Mucosa of descending colon (tissue), 3 donors: ENCODE measurements at places on chromosomes 13 and 19. TPM values are rescaled to one million over a fixed set of nuclear protein-coding genes. Genes with fewer than 3 reads are reported as not detected.

NOVA2 gene
- total RNA-seq: 0.55 TPM

TICAM1 gene
- total RNA-seq: 37.4 TPM

FGF22 gene
- total RNA-seq: not detected

OR7C1 gene
- not detected for total RNA-seq

DNA sequence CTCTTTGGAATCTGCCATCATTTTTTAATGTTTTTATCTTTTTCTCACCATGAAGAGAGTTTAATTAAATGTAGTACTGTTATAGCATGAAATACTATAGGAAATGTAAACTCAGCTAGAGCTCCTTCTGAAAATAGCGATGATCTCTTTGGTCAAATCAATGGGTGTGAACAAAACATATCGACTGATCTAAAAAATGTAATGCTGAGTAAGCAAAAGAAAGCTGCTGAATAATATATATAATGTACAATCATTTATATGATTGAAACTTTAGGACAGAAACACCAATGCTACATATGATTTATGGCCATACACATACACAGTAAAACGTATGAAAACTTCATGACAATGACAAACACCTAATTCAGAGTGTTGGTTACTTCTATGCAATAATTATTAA, 150.8 kb upstream of the TUBA3C start:
- DNase-seq: no peak

DNA sequence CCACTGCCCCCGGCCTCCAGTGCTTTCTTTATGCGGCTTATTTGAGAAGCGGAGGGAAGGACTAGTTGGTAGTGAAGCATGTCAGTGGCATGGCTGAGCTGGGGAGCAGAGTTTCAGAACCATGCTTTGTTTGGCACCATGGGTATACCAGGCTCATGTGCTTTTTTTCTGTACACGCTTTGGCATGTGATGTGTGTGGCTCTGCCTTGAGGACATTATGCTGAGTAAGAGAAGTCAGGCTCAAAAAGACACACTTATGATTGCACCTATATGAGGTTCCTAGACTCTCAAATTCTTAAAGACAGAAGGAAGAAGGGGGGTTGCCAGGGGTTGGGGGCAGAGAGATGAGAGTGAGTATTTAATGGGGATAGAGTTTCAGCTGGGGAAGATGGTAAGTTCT, 21.3 kb downstream of the GATAD2A start:
- DNase-seq: no peak

- no peak for DNase-seq
Measured at GRCh38 chr13:97212601-97213040, 9.5 kb upstream of the MBNL2 start.

- DNase-seq: no peak
Measured at GRCh38 chr13:23086968-23087623, 93.7 kb upstream of the SGCG start.
